ENCODE measurements at places on chromosomes 5 and 9.

DNA sequence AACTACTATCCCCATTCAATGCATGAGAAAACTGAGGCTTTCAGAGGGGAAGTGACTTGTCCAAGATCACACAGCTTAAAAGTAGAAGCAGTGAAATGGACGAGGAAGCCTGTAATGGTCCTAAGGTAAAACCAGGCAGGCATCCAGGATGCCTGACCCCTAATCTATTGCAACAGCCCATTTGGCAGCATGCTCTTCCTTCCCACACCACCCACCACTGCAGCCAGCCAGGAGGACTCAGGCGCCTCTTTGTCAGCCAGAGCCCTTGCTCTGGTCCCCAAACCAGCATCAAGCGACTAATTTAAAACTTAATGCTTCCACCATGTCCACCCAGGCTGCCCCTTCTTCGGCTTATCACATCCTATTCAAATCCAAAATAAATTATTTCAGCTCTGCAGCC, 541.6 kb downstream of the CDK5RAP2 start:
- DNase-seq: no peak

DNA sequence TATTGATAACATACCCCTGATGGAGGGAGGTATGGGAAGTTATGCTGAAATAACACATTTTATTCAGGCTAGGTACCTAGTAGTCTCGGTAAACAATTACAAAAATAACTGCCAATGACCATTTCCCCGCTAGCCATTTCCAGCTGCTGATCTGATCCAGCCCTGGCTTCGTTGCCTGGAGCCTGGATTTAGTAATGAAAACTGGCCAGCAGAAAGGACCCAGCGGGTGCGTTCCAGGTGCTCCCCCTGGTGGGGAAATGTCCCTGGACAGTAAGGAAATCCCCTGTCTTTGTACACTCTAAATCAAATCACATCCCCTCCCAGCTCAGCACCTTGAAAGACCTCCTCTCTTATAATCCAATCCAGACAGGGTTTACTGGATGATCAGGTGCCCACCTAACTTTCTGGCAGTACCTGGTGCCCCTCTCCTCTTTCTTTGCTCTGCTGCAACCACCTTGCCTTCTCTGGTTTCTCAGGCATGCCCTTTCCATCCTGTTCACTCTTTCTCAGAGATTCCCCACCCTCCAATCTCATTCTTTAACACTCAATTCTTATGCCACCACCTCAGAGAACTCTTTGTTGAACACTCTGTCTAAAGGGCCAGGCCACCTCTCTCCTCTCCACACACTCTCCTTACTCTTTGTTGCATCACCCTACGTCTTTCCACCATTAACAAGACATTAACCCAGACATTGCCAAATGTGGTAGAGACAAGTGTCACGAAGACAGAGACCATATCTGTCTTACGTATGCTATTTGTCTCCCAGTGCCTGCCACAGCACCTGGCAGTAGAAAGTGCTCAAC, 50.1 kb upstream of the SMAD5 start:
- peak; percentile 45 for DNase-seq

- DNase-seq: no peak
These were observed 110.5 kb downstream of the RASGRF2 start for GRCh38 chr5:81070571-81071255.

- DNase-seq: no peak
These were observed 198.5 kb downstream of the DNAH5 start for GRCh38 chr5:13746026-13746425.

- DNase-seq: no peak
These were observed 14.2 kb downstream of the RABL6 start for GRCh38 chr9:136821826-136822544.

GRCh38 chr9:127854960-127855359, 502 bp upstream of the ENG start:
- no peak for DNase-seq
